ENCODE measurements at places on chromosomes 5 and 9.

- no peaks in the 10 kb centered on the region for H3K27me3 ChIP-seq
- no peaks in the 10 kb centered on the region for H3K36me3 ChIP-seq
- DNase-seq: no peak
- no peak overlapping the region for H3K4me3 ChIP-seq
Measured at GRCh38 chr9:123741214-123741613, 188.7 kb downstream of the DENND1A start.

DNA sequence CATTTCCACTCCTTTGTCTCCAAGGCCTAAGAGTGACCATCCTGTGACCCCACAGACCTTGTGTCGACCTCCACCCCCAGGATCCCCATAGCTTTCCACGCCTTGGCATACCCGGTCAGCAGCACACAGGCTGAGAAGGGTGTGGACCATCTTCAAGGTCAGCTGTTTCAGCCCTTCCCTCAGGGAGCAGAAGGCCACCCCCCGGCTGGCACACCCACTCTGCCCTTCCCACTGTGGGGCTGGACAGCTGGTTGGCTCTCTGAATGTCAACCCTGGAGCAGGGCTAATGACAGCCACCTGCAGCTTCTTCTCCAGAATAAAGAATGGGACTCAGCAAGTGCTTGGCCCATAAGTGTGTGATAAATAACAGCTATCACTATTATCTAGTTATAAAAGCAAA is 93.1 kb downstream of the OLFM1 start:
- H3K4me1 ChIP-seq: no peaks in the 10 kb centered on the region
- H3K4me3 ChIP-seq: no peak overlapping the region
- H3K36me3 ChIP-seq: no peaks in the 10 kb centered on the region
- no peak overlapping the region for H3K27ac ChIP-seq

DNA sequence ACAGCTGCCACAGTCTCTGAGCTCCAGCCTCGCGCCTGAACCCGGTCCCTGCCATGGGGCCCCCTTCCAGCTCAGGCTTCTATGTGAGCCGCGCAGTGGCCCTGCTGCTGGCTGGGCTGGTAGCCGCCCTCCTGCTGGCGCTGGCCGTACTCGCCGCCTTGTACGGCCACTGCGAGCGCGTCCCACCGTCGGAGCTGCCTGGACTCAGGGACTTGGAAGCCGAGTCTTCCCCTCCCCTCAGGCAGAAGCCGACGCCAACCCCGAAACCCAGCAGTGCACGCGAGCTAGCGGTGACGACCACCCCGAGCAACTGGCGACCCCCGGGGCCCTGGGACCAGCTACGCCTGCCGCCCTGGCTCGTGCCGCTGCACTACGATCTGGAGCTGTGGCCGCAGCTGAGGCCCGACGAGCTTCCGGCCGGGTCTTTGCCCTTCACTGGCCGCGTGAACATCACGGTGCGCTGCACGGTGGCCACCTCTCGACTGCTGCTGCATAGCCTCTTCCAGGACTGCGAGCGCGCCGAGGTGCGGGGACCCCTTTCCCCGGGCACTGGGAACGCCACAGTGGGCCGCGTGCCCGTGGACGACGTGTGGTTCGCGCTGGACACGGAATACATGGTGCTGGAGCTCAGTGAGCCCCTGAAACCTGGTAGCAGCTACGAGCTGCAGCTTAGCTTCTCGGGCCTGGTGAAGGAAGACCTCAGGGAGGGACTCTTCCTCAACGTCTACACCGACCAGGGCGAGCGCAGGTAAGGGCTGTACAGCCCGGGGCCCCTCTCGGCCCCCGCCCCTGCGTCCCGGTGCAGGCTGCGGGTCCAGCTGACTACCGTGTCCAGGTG is 509 bp downstream of the LVRN start:
- H3K4me3 ChIP-seq: no peak overlapping the region
- peaks cover 5% of the 10 kb centered on the region for H3K27me3 ChIP-seq
- no peak overlapping the region for H3K27ac ChIP-seq
- H3K36me3 ChIP-seq: no peaks in the 10 kb centered on the region
- peaks cover 14% of the 10 kb centered on the region for H3K4me1 ChIP-seq

- H3K4me1 ChIP-seq: no peaks in the 10 kb centered on the region
- no peak overlapping the region for H3K4me3 ChIP-seq
- peak; percentile 10 for DNase-seq
Measured at GRCh38 chr5:88724201-88724600, 158.8 kb downstream of the MEF2C start.

DNA sequence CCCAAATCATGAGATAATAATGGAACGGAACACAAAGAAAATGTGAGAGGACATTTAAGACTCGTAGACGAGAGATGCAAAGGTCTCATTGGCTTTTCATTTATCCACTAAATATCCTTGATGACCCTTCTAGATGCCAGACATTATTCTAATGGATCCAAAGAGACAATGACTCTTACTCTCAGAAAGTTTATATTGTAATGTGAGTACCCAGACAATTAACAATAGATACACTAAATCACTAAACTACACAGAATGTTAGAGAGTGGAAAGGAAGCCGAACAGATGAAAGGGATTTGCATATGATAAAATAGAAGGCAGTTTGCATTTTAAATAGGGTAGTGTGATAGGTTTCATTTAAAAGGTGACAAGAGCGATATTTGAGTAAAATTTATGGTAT is 973.3 kb downstream of the TAF11L14 start:
- no peak for DNase-seq
- H3K27me3 ChIP-seq: no peaks in the 10 kb centered on the region
- no peaks in the 10 kb centered on the region for H3K36me3 ChIP-seq
- no peak overlapping the region for H3K4me3 ChIP-seq

DNA sequence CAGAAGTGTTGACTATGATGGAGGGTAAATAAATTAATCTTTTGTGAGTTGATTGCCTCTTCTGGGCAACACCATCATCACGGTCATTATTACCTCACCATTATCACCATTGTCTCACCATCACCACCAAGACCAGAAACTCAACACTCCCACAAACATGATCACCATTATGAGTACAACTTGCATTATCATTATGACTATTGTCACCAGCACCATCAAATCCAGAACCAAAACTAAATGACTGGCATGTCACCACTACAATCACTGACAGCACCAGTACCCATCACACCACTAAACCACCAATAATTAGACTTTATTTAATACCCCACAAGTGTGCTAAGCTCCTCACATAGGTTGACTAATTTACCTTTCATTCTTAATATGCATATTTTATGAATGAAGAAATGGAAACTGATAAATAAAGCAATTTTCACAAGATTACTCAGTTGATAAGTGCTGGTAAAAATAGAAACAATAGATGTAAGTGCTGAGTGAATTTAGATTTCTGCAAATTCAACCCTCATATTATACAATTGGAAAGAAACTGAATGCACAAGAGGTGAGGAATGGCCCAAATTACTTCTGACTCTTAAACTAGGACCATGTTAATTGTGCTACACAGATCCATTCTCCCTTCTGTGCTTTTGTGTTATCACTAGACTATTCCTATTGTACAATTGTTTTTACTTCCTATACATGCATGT is 517.8 kb upstream of the PAPPA start:
- H3K4me1 ChIP-seq: peaks cover 49% of the 10 kb centered on the region
- H3K27ac ChIP-seq: no peak overlapping the region
- DNase-seq: no peak
